ENCODE measurements at places on chromosomes 12 and 14.
A peak's percentile ranks its signal among the peaks of the same experiment; 100 is the strongest.

- no peak for DNase-seq
Observed at GRCh38 chr12:63816031-63816430, 28.5 kb upstream of the SRGAP1 start.

DNA sequence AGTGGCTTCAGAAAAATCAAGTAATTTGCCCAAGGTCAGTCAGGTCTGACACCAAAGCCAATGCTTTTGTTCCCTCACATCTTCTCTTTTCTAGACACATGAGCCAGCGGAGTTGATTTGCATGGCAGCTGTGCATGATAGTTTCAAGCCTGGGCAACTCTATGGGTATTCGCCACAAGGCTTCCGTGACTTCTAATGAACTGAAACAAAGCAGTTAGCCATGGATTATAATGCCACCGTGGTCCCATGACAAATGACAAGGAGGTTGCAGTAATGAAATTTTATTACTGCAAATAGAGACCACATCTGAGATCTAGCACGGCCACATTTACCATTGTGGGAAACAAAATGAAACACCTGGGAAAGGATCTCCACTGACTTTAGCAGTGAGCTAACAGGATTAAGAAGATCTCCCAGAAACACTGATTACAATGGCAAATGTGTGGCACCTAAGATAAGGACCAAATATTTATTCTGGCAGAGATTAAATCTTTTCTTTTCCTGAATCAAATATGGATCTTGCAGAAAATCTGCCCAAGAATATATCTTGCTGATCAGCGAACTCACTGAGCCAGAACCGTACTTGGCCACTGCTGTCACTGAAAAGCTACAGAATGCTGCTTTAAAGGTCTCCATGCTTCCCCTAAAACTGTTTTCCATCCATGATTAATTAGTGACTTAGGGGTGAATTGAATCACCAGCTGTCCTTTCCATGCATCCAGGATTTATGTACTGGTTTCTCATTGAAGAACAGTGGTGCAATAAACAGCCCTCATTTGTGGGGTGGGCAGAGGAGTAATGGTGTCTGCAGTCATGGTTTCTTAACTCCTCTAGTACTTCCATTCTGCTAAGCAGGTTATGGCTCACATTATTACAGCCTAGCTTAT, 551.0 kb downstream of the DIO2 start:
- no peak for DNase-seq

DNA sequence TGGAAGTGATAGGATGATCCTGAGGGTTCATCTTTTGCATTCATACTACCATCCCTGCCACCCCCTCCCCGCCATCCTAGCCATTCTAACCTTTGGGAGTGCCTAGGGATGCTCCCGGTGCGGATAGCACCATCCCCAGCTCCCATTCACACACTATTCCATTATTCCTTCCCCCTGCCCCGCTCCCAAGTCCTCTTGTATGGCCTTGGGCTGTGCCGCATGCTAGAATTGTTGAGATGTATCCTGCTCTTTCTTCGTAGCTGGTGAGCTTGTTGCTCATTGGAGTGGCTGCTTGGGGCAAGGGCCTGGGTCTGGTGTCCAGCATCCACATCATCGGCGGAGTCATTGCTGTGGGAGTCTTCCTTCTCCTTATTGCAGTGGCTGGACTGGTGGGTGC, 644 bp downstream of the TSPAN31 start:
- no peak for DNase-seq

DNA sequence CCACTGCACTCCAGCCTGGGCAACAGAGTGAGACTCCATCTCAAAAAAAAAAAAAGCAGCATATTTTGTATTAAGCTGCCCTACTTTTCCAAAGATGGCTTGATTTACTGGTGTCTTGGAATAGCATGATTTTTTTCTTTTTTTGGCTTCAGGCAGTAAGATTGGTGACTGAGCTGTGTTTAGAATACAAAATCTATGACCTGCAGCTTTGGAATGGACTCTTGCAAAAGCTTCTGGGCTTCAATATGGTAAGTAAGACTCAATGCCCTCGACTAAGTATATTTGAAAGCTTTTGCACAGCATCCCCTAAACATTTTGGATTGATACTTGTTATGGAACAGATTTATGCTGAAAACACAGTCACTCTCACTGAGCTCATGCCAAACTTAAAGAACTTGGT, 87.8 kb downstream of the KNTC1 start:
- no peak for DNase-seq

DNA sequence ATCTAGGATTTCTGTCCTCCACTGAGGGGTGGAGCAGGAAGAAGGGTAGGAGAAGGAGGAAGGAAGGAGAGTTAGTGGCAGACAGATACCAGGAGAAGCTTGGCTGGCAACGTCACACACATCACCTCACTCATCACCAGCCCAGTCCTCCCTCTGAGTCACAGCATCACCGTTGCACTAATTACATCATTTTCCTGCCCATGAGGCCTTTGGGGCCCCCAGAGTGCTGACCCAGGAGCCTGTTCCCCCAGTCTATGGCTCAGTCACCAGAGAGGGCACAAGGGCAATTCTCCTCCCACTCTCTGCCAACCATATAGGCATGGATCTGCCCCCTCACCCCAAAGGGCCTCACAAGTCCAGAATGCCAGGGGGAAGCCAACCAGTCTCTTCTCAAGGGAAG, 4.6 kb downstream of the RND1 start:
- DNase-seq, result no peak

GRCh38 chr12:124583854-124584253, 16.4 kb upstream of the NCOR2 start:
- DNase-seq, result no peak

DNA sequence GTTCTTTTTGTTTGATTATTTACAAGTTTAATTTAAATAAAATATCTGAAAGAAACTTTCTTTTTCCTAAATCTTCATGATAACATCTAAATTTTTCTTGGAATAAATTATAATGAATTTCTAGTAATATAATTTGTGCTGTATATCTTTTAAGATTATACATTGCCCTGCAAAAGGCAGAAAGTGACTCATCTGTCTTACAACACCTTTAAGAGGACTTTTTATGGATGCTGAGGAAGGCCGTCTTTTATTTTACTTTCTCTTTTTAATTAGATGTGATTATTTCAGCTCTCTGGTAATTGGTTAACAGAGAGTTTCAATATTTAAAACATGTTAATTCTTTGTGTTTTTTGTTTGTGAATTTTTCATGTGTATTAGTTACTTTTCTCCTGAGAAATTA, 598.4 kb downstream of the RPL10L start:
- DNase-seq, result no peak

GRCh38 chr14:20644520-20644919, 3.0 kb upstream of the OR6S1 start:
- no peak for DNase-seq

- no peak for DNase-seq
Observed at GRCh38 chr12:68861890-68862289, 53.9 kb downstream of the MDM2 start.

DNA sequence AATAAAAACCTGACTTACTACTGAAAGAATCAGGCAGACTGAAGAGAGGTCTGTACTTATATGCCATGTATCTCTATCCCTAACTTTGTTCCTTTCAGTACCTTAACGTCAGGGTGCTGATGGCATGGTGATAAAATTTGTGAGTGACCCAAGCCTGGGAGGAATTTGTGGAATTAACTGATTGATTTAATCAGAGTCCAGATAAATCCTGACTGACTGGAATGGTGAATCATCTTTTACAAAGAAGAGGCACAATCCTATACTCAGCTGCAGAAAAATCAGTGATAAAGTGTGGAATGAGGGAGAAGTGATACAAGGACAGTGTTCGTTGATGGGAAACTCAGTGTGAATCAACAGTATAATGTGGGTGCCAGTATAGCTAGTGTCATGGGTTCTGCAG, 3.7 kb downstream of the TDG start:
- peak; percentile 60 for DNase-seq

DNA sequence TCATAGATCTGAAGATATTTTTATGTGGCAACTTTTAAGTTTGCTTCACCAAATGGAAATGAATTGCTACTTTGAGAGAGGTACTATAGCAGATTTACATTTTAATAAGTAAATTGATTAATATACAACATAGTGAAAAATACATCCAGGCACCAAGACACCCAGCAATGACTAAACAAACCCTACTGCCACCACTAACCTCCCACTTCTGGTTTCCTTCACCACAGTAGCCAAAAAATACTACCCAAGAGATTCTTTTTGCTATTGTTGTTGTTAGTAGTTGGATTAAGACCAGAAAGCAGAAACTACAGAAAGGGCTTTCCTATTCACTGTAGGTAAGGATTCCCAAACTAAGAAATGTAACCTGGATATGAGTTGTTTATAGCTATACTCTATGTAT, 54.1 kb downstream of the COCH start:
- no peak for DNase-seq

DNA sequence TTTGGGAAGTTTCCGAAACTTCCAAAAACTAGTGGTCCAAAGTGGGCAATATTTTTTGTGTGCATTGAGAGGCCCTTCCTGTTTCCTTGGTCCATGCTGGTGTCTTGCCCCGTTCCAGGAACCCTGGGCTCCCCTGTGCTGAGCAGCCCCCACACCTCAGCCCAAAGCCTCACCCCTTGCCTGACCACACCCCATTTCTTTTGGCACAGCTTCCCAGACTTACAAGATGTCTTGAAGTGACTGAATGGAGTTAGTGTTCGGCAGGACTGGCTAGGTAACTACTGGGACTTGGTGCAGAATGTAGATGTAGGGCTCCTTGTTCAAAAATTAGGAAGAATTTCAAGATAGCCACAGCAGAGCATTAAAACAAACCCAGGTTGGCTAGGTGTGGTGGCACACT, 68.6 kb downstream of the ETV6 start:
- no peak for DNase-seq

- DNase-seq, result no peak
Observed at GRCh38 chr12:63893170-63893569, 48.7 kb downstream of the SRGAP1 start.

- DNase-seq, result no peak
Observed at GRCh38 chr14:64296561-64296960, 2.4 kb upstream of the ESR2 start.

DNA sequence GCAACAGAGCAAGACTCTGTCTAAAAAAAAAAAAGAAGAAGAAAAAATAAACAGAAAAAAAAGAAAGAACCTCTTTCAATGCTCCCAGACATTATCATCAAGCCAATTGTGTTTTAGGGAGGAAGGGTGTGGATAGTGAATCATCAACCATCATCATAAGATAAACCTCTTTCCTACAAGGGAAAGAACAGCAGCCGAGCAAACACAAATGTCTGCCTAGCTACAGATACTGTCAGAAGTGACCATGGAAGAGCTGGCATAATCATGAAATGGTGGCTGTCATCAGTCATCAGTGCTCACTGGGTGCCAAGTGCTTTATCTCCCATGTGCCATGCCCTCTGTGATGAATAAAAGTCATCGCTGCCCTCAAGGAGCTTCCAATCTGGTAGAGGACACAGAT, 46.6 kb downstream of the SLC17A8 start:
- DNase-seq, result no peak

GRCh38 chr12:93229494-93230325, 148.0 kb upstream of the NUDT4 start:
- DNase-seq, result peak; percentile 89

- peak; percentile 92 for DNase-seq
Observed at GRCh38 chr12:107349008-107349747, 255.8 kb upstream of the CRY1 start.

- DNase-seq, result no peak
Observed at GRCh38 chr14:90319634-90320541, 11.9 kb downstream of the NRDE2 start.

GRCh38 chr12:27549801-27550652, 26.0 kb downstream of the PPFIBP1 start:
- peak; percentile 90 for DNase-seq

DNA sequence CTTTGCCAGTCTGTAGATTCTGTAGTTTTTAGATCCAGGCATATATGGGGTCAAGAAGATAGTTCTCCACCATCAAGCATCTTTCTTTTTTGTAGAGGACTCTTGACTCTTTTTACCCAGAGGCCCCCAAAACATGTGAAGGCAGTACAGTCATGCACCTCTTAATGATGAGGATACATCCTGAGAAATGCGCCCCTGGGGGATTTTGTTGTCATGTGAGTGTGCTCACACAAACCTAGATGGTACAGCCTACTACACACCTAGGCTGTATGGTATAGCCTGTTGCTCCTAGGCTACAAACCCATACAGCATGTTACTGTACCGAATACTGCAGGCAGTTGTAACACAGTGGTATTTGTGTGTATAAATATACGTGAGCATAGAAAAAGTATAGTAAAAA, 23.0 kb downstream of the EVL start:
- DNase-seq, result no peak

DNA sequence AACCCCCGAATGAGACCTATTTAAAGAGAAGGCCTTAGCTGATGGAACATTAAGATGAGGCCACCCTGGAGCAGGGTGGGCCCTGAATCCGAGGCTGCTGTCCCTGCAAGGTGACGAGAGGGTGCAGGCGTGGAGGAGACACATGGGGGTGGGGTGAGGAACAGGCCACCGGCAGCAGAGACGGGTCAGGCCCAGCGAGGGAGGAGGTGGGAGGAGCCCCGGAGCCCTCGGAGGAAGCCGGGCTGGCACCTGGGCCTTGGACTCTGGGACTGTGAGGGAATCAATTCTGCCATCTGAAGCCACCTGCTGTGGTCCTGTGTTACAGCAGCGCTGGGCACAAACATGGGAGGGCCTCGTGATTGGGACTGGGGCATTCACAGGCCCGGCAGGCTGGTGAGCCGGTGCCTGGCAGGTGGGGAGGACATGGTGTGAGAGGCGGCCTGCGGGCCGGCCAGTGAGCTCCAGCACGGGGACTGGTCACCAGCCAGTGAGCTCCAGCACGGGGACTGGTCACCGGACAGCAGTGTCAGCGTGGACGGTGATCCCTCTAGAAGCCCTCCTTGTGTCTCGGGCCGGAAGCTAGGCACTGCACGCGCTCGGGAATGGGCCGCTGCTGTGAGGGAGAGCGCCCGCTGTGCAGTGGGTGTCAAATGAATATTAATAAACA, 46.7 kb downstream of the NOC4L start:
- DNase-seq, result no peak

- DNase-seq, result peak; percentile 29
Observed at GRCh38 chr14:69921052-69921451, 41.8 kb downstream of the SMOC1 start.
